ENCODE measurements at places on chromosomes 11 and 22.
A peak's percentile ranks its signal among the peaks of the same experiment; 100 is the strongest.

DNA sequence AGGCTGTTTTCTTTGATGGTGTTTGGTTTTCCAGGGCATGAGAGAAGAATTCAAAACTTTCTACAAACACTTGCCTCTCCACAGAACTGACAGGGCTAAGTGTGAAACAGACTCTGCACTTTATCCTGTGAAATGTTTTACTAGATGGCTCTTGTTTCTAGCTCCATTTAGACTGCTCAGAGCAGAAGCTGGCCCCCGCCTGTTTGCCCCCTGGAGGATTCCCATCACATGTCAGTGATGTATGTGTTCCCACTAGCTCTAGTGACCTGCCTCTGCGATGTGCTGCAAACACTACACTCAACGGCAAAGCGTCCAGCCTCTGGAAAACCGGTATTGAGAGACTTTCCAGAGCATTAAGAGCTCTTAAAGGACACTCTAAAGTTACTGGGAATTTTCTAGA lies 41.4 kb upstream of the PCF11 start:
- DNase-seq = no peak

DNA sequence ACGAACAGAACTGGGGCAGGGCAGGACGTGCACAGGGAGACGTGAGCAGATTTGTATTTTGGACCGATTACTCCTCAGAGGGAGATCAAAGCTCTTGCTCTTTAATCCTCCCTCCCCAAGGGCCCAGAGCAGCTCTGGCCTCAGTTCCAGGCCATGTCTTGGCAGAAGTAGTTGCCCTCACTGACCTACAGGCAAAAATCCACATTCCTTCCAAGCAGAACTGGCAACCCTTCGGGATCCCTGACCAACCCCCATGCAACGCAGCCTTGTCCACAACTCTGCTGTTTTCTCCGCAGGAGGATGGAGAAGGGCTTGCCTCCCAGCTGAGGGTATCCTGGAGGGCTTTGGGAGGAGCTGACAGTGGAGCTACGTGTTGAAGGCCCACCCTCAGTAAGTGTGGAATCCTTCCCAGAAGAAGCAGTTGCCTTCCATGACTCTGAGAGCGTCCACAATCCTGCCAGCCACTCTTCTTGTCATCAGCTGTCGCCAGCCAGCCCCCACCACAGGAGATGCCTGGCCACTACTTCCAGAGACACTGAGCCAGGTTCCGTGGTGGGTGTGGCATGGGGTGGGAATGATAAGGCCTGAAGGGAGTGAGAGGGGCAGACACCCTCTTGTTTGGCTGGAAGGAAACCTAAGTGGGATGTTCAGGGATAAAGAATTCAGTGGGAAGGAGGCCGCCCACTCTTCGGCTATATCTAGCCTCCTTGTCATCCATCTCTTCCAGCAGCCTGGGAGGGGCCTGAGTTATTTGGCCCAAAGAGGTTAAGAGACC lies 68.1 kb downstream of the PDE2A start:
- DNase-seq = no peak

- no peak for DNase-seq
Observed at GRCh38 chr22:29607426-29607825, 4.0 kb downstream of the NF2 start.

DNA sequence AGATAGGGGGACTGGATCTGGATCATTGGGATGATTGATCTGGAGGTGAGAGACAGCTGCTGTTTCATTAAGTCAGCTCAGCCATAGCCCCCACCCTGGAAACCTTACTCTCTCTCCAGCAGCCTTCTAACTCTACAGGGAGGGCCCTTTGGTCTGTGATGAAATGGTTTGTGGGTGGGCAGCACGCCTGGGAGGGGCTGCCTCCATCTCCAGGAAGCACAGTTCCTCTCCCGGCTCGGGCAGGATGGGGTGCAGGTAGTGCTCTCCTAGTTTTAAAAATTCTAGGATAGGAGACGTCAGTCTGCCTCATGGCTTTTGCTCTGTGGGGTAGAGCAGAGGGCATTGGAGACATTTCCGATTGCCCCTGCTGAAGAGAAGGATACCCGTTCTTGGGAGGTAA lies 89.7 kb downstream of the CEP164 start:
- DNase-seq = no peak

DNA sequence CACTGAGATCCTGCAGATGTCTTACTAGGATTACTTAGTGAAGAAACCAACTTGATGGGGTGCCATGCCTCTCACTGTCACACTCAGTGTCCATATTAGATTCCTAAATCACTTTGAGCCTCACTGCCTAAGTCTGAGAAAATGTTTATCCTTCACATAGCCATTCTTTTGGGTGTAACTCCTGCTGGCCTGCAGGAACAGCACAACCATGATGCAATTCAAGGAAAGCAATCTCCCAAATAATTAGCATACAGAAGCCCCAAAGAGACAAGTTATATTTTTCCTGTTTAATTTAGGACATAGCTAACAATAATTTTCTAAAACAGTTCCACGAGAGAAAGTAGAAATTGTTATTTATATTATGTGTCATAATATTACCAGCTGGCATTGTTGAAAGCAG lies 655.5 kb downstream of the KCNA4 start:
- no peak for DNase-seq

GRCh38 chr11:38438091-38438490 lies 1840.1 kb upstream of the RAG2 start:
- DNase-seq = no peak

GRCh38 chr22:38748487-38749136 lies 7.2 kb downstream of the SUN2 start:
- no peak for DNase-seq

- DNase-seq = no peak
Observed at GRCh38 chr22:43953988-43954785, 1.1 kb upstream of the SAMM50 start.

- DNase-seq = peak; percentile 13
Observed at GRCh38 chr11:45473341-45473895, 187.3 kb upstream of the SYT13 start.

All from right renal pelvis (tissue), 4 donors.